ENCODE measurements at places on chromosomes 7 and 10. TPM values are rescaled to one million over a fixed set of nuclear protein-coding genes. Genes with fewer than 3 reads are reported as not detected.

DNA sequence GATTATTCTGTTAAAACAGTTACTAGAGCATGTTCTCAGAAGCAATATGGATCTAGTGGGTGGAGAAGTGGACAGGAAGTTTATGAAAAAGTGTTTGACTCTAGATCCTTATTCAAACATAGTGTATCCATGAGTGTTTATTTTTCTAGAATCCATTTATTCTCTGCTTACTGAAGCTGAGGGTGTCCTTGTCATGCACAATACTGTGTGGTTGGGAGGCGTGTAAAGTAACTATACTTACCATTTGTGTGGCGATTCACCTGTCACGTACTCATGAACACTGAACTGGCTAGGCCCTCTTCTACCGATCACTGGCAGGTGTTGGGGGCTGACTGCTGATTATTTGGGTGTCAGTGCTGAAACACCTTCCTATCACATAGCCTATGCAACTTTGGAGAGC, 74.0 kb downstream of the POU6F2 start:
- no peak for DNase-seq

DNA sequence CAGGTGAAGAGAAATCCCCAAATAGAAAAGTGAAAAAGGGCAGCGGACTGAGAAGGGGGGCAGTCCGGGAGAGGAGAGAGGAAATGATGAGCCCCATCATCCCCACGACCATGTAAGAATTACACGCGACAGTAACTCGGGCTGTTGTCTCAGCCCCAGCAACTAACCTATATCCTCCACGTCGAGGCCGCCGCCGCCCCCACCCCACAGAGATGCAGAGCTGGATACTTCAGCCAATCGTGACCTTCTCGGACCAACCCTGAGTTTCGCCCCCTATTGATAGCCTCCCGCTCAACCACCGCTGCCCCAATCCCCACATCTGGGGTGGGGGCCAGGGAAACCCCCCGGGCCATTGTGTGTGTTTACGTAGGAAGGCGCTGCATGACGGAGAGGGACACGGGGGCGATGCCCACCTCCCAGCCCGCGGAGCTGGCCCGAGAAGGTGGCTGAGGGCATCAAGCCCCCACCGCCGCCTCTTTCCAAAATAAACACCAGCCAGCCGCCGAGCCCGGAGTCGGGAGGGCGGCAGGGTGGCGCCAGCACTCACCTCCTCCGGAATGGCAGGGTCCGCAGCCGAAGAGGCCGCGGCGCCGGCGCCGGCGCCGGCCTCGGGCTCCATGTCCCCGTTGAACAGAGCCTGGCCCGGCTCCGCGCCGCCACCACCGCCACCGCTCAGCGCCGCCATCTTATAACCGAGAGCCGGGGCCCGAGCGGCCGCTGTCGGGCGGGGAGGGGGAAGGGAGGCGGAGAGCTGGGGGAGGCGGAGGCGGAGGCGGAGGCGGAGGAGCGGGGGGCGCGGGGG, 509 bp downstream of the BRAF start:
- peak; percentile 80 for DNase-seq

GRCh38 chr10:114681542-114681941, 23.5 kb upstream of the ABLIM1 start:
- DNase-seq, result no peak

- DNase-seq, result no peak
These were observed 251.2 kb upstream of the RHOBTB1 start for GRCh38 chr10:61195211-61195610.

DNA sequence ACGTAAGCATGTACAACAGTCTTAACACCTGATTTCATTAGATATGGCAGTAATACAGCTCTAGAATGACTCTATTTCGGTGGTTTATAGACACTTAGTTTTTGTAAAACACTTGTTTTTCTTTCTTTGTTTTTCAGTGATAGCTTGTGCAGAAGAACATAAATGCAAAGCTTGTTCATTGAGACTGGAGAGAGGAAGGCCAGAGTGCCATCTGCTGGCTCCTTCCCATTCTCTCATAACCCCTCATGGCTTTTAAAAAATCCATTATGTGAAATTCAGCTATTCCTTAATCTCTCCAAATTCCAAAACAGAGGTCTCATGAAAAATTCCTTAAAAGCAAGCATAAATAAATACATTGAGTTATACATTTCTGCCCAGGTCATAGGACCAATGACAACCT, 76.3 kb downstream of the CACNB2 start:
- DNase-seq, result peak; percentile 62

GRCh38 chr10:79202188-79203013, 133.6 kb downstream of the ZMIZ1 start:
- peak; percentile 49 for DNase-seq

DNA sequence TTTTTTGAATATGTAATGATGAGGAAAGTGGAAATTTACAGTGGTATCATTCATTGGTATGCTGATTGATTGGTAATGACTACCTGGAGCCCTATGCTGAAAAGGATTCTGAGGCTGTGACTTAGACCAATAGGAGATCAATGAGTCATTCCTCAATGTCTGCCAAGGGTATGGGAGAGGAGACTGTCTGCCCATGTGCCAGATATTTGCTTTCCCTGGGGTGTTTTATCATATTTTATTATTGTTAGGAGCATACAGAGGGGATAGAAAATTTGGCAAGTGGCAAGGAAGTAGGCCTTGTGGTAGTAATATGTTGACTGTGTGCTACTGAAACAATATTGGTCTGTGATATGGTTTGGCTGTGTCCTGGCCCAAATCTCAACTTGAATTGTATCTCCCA, 54.8 kb downstream of the ASAH2B start:
- DNase-seq, result peak; percentile 34

DNA sequence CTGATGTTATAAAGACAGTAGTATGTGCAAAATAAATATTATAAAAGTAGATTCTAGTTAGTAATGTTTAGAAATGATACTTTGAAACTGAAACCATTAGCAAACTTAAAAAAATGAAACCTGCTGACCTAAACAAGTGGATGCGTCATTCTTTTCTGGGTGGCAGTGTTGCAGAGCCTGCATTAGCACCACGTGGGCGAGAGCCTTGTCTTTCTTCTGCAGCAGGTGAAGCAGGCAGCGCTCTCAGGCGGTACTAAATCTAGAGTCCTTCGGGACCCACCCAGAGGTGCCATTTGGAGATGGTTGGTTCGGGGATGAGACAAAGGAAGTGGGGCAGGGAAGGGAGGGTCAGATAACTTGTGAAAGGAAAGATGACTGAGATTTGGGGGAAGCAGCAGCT, 759.1 kb upstream of the IGFBP3 start:
- DNase-seq, result no peak

GRCh38 chr10:9274206-9274755, 1219.8 kb downstream of the GATA3 start:
- DNase-seq, result no peak

GRCh38 chr10:56068473-56069263, 292.4 kb downstream of the ZWINT start:
- DNase-seq, result no peak

DNA sequence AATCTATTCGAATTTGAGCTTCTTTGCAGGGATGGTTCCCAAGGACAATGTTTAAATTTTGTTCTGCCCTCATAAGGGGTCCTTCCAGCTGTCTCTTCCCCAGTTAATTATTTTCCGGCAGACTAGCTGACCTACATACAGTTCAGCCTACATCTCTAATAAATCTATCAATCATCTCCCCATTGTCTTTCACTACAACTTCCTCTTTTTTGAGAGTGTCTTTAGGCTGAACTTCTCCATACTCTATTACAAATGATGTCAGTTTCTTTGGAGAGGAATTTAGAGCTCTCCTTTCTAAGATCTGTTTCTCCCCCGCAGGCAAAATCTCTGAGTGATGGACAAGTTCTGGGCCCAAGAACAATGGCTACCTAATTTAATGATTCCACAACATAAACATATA, 122.2 kb downstream of the PCLO start:
- no peak for DNase-seq

DNA sequence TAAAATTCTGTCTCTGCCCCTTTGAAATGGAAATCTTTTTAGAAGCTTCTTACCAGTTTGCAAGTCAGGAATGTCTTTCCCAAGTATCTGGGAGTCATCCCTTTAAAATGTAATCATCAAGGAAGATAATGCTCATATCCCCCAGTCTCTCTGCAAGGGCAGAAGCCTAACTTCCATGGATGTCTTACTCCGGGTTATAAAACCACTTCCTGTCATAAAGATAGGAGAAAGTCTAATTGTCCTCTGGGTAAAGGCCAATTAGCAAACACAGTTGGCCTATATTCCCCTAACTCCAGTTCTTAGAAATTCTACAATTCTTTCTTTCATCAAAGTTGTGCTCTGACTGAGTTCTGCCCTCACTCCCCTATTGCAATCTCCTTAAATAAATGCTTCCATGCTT, 1631.5 kb upstream of the LRRTM3 start:
- no peak for DNase-seq

DNA sequence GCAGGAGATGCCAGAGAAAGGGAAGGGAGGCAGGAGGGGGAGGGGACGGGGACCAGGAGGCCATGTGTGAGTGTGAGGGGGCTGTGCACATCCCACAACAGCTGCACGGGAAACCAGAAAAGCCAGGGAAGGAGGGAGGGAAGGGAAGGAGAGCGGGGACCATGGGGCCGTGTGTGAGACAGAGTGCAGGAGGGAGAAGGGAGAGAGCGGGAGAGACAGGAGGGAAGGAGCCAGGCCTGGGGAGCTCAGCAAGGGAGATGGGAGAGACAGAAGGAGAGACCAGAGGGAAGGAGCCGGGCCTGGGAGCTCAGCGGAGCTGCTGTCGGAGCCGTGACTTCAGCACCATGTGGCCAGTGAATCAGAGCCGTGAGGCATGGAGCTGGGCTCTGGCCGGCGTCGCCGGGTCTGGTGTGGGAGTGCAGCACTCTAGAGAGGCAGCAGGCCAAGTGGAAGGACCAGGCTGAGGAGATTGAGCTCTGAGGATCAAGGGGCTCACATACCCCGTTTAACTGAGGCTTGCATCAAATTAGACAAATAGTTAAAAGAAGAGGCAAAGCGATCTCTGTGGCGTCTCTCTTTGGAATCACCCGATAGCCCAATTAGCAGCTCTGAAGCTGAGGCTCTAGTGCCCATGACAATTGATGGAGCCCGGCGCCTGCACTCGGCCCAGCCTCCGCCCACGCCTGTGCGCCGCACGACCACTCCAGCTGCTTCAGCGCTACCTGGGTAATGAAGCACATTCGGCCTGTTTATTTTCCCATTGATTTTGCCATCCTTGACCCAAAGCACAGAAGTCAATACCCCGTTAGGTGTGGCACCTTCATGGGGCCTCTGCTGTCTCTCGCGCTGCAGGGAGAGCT, 150.4 kb downstream of the MAD1L1 start:
- peak; percentile 96 for DNase-seq

GRCh38 chr7:68173513-68173912, 1176.9 kb downstream of the TYW1 start:
- no peak for DNase-seq

GRCh38 chr7:36734731-36735130, 10.4 kb upstream of the AOAH start:
- no peak for DNase-seq

- no peak for DNase-seq
These were observed 805.9 kb upstream of the AUTS2 start for GRCh38 chr7:68792351-68792750.

GRCh38 chr7:46486256-46487206, 565.5 kb upstream of the IGFBP3 start:
- peak; percentile 96 for DNase-seq

- no peak for DNase-seq
These were observed 6.7 kb upstream of the LRGUK start for GRCh38 chr7:134120405-134120804.

GRCh38 chr10:129965425-129965808, 1.3 kb upstream of the EBF3 start:
- no peak for DNase-seq

DNA sequence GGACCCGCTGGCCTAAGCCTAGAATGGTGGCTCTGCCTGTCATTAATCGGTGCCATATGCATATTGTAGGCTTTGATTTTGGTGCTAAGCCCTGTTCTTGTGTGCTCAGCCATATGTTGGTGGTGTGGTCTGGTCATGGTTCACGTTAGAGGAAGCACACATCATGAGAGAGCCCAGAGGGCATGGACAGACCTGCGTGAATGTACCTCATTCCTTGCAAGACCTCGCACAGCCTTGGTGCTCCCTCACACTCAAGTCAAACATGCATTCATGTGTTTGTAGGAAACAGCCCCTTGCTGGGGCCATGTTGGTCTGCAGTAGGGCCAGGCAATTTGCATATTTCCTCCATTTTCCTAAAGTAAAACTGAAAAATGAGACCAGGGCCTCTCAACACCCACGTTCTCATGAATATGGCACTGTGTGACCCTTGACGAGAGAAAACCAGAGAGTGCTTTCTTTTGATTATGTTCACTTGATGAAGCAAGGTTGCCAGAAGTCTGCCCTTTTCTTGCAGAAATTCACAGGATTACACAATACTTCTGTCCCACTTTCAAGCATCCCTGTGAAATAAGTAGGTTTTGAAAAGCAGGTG, 268.7 kb downstream of the CELF2 start:
- no peak for DNase-seq

GRCh38 chr10:126013489-126014281, 117.3 kb downstream of the FANK1 start:
- DNase-seq, result peak; percentile 86

Gene H2BK1
- total RNA-seq, result not detected

Gene GHRHR
- not detected for total RNA-seq

Gene MOGAT3
- total RNA-seq, result not detected

Gene MMP21
- total RNA-seq, result not detected

Gene HYAL4
- total RNA-seq, result not detected

Gene TMEM130
- not detected for total RNA-seq

Gene AGAP6
- total RNA-seq, result 4.9 TPM

Gene GATA3
- not detected for total RNA-seq

Gene LIPM
- total RNA-seq, result not detected

Gene VENTX
- total RNA-seq, result not detected

Gene ASB15
- total RNA-seq, result not detected

Gene ALOX5
- not detected for total RNA-seq

Data from GM23248 (cell line).